Central memory CD8-positive, alpha-beta T cell (primary cell): ENCODE measurements at places on chromosomes 11 and 22.

DNA sequence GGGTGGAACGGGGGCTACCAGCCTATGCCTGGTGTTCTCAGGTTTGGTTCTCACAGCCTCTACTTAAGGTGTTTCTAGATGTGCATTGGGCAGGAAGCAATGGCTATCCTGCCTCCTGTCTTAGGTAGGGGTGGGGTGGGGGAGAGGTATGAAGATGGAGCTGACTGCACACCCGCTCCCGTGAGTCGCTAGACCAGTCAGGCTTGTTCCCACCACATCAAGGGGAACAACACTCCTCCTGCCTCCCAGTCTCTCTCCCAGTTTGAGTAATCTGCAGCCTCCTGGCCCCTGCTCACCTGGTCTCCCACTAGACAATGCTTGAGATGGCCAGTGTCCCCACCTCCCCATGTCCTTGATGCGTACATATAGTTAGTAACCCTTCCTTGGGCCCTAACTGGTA, 79.3 kb upstream of the TENM4 start:
- H3K27ac ChIP-seq: no peak overlapping the region
- no peaks in the 10 kb centered on the region for H3K27me3 ChIP-seq
- no peaks in the 10 kb centered on the region for H3K4me1 ChIP-seq

- no peak for DNase-seq
- H3K36me3 ChIP-seq: peaks cover 29% of the 10 kb centered on the region
- H3K4me1 ChIP-seq: peaks cover 40% of the 10 kb centered on the region
Measured at GRCh38 chr11:288478-289397, at the start of gene PGGHG. Gene PGGHG (plus strand): TSS chr11:289126. CDS start chr11:289817, 691 bp downstream.

DNA sequence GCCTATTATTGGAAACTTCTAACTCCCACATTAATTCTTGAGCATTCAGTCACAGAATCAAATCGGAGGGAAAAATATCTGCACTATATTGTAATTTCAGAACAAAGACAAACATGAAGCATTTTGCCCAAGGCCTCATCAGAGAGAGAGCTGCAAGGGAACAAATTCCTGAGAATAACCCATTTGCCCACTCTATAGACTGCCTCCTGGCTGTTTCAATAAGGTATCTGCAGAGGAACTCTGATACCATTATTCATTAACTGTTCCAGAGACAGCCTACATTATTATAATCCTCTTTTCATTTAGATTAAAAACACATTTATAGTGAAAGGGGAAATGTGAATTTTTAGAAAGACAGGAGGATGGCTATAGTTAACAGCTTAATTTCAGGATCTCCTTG, 663.9 kb downstream of the DLG2 start:
- no peaks in the 10 kb centered on the region for H3K27me3 ChIP-seq
- H3K36me3 ChIP-seq: no peaks in the 10 kb centered on the region
- no peak for DNase-seq
- H3K27ac ChIP-seq: no peak overlapping the region
- no peak overlapping the region for H3K4me3 ChIP-seq

DNA sequence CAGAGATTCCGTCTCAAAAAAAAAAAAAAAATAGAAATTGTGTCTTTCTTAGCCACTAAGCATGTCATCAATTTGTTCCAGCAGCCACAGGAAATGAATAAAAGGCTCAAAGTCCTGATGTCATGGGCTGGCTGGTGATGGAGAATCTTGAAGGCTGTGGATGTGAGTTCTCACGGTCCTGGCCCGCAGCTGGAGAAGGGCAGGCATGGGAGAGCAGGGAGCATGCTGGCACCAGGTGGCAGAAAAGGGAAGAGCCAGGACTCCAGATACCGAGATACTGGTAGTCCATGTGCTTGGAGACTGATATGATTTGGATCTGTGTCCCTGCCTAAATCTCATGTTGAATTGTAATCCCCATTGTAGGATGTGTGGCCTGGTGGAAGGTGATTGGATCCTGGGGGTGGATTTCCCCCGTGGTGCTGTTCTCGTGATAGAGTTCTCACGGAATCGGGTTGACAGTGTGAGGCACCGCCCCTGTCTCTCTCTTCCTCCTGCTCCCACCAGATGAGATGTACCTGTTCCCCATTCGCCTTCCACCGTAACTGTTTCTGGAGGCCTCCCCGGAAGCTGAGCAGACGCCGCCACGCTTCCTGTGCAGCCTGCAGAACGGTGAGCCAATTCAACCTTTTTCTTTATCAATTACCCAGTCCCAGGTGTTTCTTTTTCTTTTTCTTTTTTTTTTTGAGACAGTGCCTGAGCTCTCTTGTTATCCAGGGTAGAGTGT, 18.1 kb downstream of the MRGPRD start:
- no peak for DNase-seq
- peak overlapping the region; percentile 4 for H3K4me3 ChIP-seq
- H3K27me3 ChIP-seq: peaks cover 7% of the 10 kb centered on the region
- peaks cover 7% of the 10 kb centered on the region for H3K4me1 ChIP-seq
- H3K27ac ChIP-seq: peak overlapping the region; percentile 76
